ENCODE measurements at places on chromosomes 6 and 20.

DNA sequence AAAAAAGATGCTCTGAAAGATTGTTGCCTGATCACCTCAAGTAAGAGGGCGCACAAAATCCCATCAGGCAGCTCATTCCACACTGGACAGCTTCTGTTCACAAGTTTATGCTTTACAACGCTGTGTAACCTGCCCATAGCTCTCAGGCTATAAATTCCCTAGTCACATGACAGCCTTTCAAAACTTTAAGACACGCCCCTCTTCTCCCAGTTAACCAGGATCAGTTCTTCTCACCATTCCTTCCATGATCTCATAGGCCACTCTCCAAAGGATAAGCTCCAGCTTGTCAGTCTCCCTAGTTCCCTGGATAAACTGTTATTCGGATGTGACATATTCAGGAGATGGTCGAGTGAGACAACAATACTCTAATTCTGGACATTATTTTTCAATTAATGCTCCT is 15.0 kb downstream of the ADNP start:
- DNase-seq = peak; percentile 4

DNA sequence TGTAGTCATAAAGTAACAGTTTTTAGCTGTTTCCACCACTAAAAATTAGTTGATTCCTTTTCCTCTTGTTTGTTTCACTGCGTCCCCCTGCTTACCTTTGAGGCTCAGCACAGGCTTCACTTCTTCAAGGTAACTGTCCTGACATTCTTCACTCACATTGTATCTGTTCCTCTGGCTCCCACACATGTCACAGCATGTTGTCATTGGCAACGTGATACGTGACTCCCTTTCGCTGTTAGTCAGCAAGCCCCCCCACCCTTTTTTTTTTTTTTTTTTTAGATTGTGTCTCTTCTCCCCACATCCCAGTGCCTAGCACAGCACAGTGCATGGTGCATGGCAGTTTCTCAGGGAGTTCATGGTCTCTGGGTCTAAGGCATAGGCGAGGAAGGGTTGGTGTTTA is 13.3 kb downstream of the VAPB start:
- no peak for DNase-seq

DNA sequence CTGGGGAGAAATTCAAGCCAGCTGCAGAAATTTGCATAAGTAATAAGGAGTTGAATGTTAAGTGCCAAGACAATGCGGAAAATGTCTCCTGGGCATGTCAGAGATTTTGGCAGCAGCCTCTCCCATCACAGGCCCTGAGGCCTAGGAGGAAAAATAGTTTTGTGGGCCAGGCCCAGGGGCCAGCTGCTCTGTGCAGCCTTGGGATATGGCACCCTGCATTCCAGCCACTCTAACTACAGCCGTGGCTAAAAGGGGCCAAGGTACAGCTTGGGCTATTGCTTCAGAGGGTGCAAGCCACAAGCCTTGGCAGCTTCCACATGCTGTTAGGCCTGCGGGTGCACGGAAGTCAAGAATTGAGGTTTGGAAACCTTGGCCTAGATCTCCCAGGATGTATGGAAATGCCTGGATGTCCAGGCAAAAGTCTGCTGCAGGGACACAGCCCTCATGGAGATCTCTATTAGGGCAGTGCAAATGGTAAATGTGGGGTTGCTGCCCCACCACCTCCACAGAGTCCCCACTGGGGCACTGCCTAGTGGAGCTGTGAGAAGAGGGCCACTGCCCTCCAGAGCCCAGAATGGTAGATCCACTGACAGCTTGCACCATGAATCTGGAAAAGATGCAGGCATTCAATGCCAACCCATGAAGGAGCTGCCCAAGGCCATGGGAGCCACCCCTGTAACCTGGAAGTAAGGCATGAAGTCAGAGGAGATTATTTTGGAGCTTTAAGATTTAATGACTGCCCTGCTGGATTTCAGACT is 126.5 kb downstream of the DTNBP1 start:
- DNase-seq = no peak

DNA sequence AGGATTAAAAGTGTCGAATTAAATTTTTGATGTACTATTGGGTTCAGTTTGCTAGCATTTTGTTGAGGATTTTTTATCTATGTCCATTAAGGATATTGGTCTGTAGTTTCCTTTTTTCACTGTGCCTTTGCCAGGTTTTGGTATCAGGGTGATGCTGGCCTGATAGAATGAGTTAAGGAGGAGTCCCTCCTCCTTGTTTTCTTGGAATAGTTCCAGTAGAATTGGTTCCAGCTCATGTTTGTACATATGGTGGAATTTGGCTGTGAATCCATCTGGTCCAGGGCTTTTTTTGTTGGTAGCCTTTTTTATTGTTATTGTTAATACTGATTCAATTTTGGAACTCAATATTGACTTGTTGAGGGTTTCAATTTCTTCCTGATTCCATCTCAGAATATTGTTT is 141.8 kb downstream of the SIM1 start:
- DNase-seq = no peak

- no peak for DNase-seq
Observed at GRCh38 chr6:106518748-106519147, 110.5 kb downstream of the RTN4IP1 start.

- DNase-seq = no peak
Observed at GRCh38 chr20:6829510-6830116, 62.1 kb downstream of the BMP2 start.

- no peak for DNase-seq
Observed at GRCh38 chr20:37443596-37443995, 77.5 kb upstream of the NNAT start.

GRCh38 chr20:44762466-44763140 is 16.9 kb downstream of the KCNK15 start:
- DNase-seq = no peak
